ENCODE measurements at places on chromosomes 7 and 10.

GRCh38 chr7:80481196-80481884, 30.5 kb downstream of the GNAT3 start:
- peak; percentile 9 for DNase-seq

DNA sequence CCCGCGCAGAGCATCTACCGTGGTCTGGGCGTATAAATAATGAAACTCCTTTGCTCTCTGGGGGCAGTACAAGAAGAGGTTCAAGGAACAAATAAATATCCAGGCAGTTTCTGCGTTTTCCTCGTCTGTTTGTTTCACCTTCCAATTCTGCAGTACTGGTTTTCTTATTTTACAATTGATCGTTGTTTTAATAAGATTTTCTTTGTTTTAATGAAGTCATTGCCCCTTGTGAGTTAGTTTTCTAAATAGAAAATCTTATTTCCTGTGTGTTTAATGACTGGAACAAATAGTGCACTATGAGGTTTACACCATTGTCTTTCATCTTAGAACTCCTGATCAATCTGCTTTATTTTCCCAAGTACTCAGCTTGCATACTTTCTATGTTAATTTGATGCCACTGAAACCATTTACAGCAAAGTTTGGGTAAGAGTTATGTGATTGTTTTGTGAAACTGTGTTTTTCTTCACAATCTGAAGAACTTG, 1.2 kb downstream of the PLEKHA1 start:
- DNase-seq: no peak

- DNase-seq: no peak
These were observed 4.6 kb downstream of the WEE2 start for GRCh38 chr7:141712603-141713255.

- no peak for DNase-seq
These were observed 73.9 kb upstream of the TNRC18 start for GRCh38 chr7:5497295-5498103.

GRCh38 chr7:73565675-73566340, 8.3 kb upstream of the BCL7B start:
- DNase-seq: no peak

DNA sequence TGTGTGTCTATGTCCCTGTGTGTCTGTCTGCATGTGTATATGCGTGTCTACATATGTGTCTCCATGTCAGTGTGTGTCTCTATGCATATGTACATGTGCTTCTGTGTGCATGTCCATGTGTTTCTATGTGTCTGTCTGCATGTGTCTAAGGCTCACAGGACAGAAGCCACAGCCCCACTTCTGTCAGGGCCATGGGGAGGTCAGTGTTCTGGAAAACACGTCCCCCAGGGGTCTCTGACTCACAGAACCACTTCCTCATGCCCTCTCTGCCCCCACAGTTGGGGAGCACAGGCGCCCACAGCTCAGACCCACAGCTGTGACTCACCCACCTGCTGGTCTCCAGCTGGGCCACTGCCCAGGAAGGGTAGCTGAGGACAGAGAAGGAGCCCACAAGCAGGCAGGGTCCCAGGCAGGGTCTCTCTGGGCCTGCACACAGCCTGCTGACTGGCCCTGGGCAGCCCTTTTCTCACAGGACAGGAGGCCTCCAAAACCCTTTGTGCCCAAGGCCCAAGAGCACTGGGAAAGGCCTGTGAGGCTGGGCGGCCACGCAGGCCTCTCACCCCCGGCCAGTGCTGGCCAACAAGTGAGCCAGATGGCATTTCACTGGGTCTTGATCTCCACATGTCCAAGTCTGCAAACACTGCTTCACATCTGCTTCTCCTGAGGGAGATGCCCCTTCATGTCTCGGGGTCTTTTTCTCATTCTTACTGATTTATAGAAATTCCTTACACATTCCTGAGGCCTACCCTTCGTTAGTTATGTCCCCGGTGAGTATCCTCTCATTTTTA, 102.9 kb upstream of the FAM20C start:
- DNase-seq: peak; percentile 92

DNA sequence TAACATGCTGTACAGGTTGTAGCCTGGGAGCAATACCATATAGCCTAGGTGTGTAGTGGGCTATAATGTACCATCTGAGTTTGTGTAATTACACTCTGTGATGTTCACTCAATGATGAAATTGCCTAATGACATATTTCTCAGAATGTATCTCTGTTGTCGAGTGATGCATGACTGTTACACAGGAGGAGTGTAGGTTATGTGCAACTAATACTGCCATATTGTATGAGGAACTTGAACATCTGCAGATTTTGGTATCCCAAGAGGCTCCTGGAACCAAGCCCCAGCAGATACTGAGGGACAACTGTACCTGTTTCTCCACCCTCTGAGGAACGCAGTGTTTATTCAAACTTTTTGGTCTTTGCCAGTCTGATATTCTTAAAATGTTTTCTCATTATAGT, 38.6 kb downstream of the NACAD start:
- no peak for DNase-seq

DNA sequence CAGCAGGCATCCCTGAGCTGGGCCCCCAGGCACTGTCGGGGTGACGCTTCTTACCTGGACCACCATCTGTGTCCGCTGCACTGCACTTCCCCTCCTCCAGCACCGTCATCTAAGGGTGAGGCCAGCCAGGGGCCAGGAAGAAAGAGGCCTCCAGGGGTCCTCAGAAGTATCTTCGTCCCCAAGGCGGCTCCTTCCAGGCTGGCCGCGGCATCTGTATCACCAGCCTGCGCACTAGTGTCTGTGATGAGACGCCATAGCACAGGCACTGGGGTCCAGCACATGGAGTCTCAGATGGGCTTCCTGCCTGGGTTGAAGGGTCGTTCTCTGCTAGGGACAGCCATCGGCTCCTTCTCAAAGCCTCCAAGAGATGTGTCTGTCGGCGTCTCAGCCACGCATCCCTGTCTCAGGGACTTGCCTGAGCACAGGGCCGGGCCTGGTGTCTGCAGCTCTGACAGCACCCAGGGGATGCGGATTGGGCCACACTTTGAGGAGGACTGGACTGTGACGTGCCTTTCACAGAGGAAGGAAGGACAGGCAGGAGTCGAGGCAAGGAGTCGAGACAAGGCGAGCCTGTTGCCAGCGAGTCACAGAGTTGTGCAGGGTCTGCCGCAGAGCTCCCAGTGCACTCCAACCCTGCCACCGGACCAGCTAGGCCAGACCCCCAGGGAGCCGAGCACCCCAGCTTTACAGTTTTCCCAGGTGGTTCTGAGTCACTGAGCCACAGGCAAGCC, 101.5 kb upstream of the DIP2C start:
- DNase-seq: no peak

DNA sequence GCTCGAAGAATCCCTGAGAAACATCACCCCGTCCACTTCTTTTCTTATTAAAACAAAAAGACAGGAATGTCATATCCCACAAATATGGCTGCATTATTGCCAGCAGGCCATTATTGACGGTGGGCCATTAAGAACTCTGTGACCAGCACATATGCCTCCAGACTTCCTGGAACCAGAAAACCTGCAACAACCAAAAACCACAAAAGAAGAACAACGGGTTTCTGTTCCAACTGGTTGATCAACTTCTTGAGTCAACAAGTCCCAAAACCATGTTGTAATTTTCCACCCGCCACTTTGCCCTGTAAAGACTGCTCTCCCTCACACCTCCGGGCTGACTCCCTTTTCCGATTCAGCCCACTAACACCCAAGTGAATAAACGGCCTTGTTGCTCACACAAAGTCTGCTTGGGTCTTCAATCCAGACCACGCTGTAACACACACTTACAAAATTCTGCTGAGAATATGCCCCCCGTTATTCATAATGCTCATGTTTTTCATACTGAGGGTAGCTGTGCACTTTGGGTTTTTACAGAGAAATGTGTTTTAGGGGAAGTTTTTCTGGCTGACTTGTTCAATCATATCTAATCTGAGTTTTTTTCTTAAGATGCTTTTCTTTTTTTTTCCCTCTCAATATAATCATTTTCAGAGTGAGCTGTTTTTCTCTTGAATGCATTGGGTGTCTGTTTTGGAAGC, 20.7 kb downstream of the ZNF107 start:
- DNase-seq: no peak

GRCh38 chr10:93060887-93061593, 442 bp downstream of the CYP26C1 start:
- no peak for DNase-seq

DNA sequence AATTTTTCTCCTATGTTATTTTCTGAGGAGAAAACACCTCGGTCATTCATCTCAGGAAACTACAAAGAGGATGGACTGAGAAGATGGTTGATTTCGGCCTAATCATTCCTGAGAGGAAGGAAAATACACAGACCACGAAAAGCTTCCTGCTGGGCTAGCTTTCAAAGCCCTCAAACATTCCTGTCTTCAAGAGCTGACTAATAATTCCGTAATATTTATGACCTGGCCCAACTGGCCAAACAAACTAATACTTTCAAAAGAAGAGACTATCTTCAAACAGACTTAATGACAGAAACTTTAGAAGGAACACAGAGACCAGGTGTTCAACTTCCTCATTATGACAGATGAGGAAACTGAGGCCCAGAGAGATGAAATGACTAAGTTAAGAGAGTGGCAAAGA, 215.1 kb upstream of the FRMD4A start:
- peak; percentile 63 for DNase-seq
